ENCODE measurements at places on chromosomes 4 and X.

DNA sequence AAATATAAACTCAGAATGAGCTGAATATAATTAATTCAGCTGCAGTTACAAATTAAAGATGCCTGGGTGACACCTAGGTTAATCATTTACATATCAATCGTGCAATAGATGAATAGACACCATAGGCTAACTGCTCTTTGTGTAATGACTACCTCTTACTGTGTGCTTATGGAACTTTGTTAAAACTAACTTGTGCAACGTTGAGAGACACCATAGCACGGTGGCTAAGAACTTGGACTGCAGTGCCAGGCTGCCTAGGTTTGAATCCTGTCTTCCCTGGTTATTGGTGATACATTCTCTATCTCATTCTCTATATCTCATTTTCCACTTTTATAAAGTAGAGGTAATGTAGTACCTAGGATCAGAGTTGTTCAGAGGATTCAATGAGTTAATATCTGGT, 46.9 kb downstream of the SMAD1 start:
- DNase-seq: no peak

DNA sequence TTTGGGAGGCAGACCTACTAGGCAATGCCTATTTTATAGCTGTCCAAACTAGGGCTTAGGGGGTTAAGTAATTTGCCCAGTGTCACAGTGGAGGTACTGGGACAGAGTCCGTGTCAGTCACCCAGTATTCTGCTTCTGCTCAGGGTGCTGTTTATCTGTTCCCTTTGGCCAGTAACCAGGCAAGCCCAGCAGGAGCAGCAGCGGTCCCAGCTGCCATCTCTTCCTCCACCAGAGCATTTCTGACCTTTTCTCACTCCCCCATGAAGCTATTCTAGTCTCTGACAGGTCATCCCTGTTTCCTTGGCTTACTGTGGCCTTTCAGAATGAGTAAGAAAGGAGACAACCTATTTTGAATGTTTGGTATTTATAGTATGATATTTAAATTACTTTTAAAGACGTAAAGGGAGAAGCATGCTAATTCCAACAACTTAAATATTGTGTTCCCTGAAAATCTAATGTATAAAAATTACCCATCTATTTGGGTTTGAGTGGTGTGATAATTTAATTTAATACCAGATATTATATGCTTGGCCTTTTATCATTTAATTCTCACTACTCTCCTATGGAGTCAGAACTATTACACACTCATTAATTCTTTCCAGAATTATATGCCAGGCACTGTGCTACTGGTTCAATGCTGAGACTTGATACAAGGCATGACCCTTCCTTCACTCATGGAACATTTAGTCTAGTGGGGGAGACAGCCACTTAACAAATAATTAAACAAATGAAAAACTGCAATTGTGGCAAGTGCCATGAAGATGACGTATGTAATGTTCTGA, 60.6 kb downstream of the RPS6KA3 start:
- DNase-seq: no peak

DNA sequence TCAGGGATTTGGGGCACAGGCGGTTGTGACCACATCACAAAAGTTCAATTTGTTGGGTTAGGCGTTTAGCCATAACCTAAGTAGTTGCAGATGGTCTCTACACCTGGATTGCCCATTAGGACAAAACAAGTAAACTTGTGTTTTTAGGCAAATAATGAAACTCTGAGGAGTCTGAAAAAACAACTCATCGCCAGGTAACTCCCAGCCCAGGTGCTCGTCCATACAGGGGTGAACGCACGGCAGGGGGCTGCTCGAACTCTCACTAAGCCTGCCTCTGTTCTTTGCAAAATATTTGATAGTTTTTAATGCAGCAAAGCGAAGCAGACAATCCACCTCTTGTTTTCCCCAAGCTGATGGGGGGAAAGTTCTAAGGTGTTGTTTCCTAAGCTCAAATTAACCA, 559 bp upstream of the RHOH start:
- no peak for DNase-seq

- DNase-seq: no peak
Measured at GRCh38 chr4:89056292-89056952, 563 bp downstream of the FAM13A start.

- no peak for DNase-seq
Measured at GRCh38 chr4:2377241-2377640, 41.2 kb downstream of the ZFYVE28 start.

- no peak for DNase-seq
Measured at GRCh38 chr4:6047130-6047673, 29.0 kb upstream of the C4orf50 start.

DNA sequence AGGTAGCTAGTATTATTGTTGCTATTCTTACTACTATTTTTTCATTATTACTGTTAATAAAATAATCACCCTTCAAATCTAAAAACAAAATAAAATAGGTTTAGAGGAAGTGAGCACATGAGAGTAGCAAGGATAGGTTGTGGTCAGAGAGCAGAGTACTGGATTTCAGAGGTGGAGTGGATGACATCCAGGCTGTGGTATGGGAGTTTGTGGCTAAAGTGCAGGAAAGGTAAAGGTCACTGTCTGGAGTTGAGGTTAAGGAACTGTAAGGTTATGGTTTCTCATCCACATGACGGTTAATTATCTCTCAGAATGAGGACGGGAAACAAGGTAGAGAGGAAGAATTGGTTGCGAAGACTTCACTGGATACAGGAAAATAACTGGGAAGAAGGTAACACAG, 27.7 kb downstream of the STEEP1 start:
- no peak for DNase-seq

DNA sequence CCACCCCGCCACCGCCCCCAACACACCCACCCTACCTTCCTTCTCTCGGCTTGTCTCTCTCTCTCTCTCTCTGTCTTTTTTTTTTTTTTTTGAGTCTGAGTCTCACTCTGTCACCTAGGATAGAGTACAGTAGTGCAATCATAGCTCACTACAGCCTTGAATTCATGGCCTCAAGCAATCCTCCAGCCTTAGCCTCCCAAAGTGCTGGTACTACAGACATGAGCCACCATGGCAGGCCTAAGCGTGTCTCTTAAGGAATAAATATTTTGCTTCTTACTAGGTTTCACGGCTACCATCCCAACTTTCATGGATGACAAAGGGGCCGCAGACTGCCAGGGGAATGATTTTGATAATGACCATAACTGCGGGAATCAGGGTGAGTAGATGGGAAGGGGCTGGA, 55.8 kb downstream of the SSX7 start:
- DNase-seq: no peak

- no peak for DNase-seq
Measured at GRCh38 chr4:53012738-53013137, 150.6 kb downstream of the RASL11B start.

- no peak for DNase-seq
Measured at GRCh38 chr4:145935253-145936141, 3.1 kb downstream of the ZNF827 start.

DNA sequence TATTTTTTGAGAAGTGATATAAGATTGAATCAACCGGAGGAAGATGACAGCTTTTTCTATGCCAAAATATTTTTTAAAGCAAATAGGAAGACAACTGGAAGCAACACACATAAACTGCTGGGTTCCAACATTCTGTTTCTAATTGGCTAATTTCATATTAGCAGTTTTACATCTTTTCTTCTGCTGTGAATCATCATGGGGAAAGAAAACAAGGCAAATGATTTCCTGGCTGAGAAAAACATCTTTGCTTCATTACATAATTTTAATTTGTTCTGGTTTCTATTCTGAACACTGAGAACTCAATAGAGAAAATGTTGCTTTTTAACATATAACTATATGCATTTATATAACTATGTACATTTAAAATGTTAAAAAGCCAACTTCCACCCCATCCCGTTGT, 2518.5 kb downstream of the ARAP2 start:
- no peak for DNase-seq

- DNase-seq: no peak
Measured at GRCh38 chrX:154443479-154443910, 446 bp upstream of the FAM50A start.

DNA sequence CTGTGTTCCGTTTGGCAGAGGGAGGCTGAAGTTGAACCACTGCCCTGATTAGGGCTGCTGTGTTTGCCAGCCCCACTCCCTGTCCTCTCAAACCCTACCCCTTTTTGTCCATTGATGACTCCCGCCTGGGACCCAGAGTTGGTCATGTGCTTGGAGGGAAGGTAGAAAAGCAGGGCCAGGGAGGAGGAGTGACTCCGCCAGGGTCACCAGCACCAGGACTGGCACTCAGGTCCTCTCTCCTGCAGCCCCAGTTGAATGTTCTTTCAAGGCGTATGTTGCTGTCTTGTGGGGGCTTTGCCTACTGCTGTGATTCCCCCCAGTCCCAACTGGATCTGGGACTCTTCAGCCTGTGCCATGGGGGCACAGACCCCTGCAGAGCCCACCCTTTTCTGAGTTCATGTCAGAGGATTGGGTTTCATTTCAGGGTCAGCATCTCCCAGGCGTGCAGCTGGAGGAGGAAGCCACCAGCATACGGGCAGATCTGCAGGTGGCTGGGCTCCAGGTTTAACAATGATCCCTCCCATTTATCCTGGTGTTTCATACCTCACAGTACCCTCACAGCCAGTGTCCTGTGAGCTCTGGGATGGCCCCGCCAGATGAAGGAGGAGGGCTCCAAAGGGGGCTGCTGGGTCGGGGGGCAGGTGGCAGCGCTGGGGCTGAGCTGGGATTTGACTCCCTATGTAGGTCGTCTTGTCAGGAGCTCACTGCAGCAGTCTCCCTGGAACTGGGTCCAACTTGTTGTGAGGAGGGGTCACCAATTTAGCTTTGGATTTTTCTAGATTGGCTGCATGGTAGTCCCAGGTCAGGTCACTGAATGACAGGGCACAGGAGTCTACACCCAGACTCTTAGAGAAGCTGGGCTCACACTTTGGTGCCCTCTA, 55.7 kb downstream of the MSX1 start:
- DNase-seq: no peak

DNA sequence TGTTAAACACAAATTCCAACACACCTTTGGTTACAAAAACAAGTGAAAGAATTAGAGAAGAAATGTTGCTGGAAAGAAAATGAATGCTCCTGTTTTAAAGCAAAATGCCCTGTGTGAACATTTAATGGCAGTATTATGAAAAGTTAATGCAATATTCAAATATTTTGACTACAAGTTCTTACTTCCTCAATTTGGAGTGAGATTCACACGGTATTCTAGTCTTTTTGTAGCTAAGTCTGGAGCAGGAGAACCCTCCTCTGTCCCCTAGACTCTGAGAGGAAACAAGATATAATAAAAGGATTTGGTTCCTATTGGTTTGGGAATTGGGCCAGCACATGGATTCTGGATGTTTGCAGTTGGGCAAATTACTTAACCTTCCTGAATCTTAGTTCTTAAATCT, 12.7 kb downstream of the MAD2L1 start:
- no peak for DNase-seq

DNA sequence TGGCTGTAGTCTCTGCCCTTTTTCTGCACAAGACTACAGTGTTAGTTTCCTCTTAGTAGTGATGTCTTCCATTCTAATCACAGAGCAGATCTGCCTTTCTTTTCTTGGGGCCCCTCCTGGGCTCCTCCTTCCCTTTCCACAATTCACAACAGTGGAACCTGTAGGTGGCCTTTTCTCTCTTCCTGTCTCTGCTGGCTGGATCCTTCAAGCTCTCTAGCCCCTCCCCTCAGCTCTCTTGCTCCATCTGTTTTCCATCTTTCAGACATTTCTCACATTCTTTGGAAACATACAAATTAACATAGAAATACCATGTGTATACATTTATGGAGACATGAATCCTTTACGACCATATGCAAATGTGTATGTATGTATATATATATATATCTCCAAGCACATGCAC, 304 bp upstream of the SPIN2A start:
- DNase-seq: no peak

- no peak for DNase-seq
Measured at GRCh38 chr4:15303052-15303641, 124.7 kb upstream of the C1QTNF7 start.

- no peak for DNase-seq
Measured at GRCh38 chr4:67291644-67292043, 253.7 kb downstream of the CENPC start.

- no peak for DNase-seq
Measured at GRCh38 chr4:151231915-151232595, 44.9 kb upstream of the PRSS48 start.

- DNase-seq: no peak
Measured at GRCh38 chrX:1932231-1932630, 317.4 kb downstream of the ASMT start.

GRCh38 chr4:115249808-115250207, 136.4 kb upstream of the NDST4 start:
- no peak for DNase-seq

DNA sequence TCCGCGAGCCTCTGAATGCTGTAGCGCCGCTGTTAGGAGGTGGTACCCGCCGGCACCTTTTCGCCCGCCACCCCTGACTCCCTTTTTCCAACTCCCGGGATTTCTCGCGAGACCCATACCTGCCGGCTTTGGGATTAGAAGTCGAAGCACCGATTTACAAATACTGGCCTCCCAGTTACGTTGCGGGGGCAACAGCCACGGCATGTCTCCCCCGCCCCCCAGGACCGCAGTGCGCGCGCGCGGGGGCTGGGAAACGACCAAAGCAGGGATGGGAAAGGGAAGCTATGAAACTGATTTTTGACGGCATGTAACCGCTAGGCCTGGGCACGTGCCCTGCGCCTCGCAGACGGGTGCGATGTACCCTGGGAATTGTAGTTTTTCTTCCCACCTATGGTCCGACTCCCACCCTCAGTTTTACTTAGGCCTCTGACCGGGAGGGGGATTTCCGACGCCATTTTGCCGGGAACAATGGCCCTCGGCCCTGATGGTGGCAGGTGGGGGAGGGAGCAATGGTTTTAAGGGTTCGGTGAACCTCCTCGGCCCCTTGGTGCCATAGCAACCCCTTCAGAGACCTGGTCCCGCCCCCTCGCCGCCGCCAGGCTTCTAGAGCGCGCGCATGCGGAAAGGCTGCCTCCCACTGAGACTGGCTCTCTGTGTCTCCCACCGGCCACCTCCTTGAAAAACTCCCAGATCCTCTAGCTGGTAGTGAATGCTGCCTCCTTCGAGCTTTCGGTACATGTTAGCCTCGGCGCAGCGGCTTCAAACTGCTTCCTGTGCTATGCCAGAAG, 772 bp upstream of the WNK3 start:
- no peak for DNase-seq

- DNase-seq: no peak
Measured at GRCh38 chrX:71941776-71942175, 31.1 kb downstream of the NHSL2 start.

- DNase-seq: no peak
Measured at GRCh38 chrX:154466036-154466435, 8.0 kb downstream of the PLXNA3 start.

- DNase-seq: no peak
Measured at GRCh38 chrX:31555506-31555905, 483.7 kb upstream of the FTHL17 start.

DNA sequence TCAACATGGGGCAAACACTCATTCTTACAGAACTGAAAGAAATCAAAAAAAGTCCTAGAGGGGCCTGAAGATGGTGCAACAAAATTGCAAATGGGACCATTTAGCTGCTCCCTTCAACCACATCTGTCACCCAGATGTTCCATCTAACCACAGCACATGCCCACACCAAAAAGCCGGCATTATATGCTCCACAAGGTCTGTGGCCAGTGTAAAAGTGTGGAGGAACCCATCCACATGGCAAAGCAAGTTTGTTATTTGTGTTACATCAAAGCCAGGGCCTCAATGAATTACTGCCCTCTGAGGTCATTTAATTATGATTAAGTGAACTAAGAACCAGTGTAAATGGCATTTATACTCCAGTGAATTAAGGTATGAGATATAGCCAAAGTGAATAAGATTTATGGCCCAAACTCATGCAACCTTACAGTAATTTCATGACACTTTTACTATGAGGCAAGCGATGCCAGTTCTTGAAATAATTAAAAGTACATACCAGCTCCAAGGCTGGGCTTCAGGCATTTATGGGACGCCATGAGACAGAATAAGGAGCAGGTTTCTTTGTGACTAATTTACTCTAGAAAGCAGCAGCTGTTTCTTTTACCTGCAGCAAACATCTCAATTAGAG, 48.7 kb upstream of the FGF16 start:
- no peak for DNase-seq

All from D721Med (cell line).